G401 (cell line): ENCODE measurements at places on chromosomes 11 and 22. TPM values are rescaled to one million over a fixed set of nuclear protein-coding genes. Genes with fewer than 3 reads are reported as not detected.

The RHOG gene
- total RNA-seq, result 8.3 and 12.0 TPM in 2 replicates

The KRTAP5-7 gene
- total RNA-seq, result not detected in 2 replicates

The SMTNL1 gene
- total RNA-seq, result not detected in 2 replicates

The SGSM1 gene
- total RNA-seq, result not detected in 2 replicates

The OR56A1 gene
- not detected in 2 replicates for total RNA-seq

The TNNI2 gene
- total RNA-seq, result not detected in 2 replicates

The CABP7 gene
- 1.5 and 2.8 TPM in 2 replicates for total RNA-seq

The SLC35F2 gene
- 67.8 and 105 TPM in 2 replicates for total RNA-seq

The RDX gene
- 67.0 and 112 TPM in 2 replicates for total RNA-seq

The REXO2 gene
- 82.0 and 90.8 TPM in 2 replicates for total RNA-seq

The OR52W1 gene
- total RNA-seq, result not detected in 2 replicates

The HORMAD2 gene
- total RNA-seq, result 9.0 TPM in 1 of 2 replicates, not detected in the other

The CABP4 gene
- not detected in 2 replicates for total RNA-seq

The OR51B5 gene
- not detected in 2 replicates for total RNA-seq

The ABCG4 gene
- total RNA-seq, result 0.06 and 1.7 TPM in 2 replicates

The CDC42EP1 gene
- 25.2 and 32.6 TPM in 2 replicates for total RNA-seq

The FDX1 gene
- total RNA-seq, result 17.6 and 19.8 TPM in 2 replicates

The MS4A3 gene
- total RNA-seq, result not detected in 2 replicates

The UBASH3B gene
- 0.31 and 0.78 TPM in 2 replicates for total RNA-seq

The RBMXL2 gene
- not detected in 2 replicates for total RNA-seq

The MALAT1 gene
- 166 and 288 TPM in 2 replicates for total RNA-seq

The FIBIN gene
- total RNA-seq, result 0.95 TPM in 1 of 2 replicates, not detected in the other

The FAM180B gene
- total RNA-seq, result 0.58 TPM in 1 of 2 replicates, not detected in the other

The HBB gene
- not detected in 2 replicates for total RNA-seq

The CNTN5 gene
- not detected in 2 replicates for total RNA-seq

The YPEL1 gene
- 0.14 and 0.62 TPM in 2 replicates for total RNA-seq

The MAJIN gene
- total RNA-seq, result not detected in 2 replicates

The FGF4 gene
- total RNA-seq, result not detected in 2 replicates

The CARNS1 gene
- not detected in 2 replicates for total RNA-seq

The PATE2 gene
- total RNA-seq, result not detected in 2 replicates

The ALDH3B2 gene
- not detected in 2 replicates for total RNA-seq

The CCDC116 gene
- total RNA-seq, result not detected in 2 replicates
